IMR-90 (cell line): ENCODE measurements at places on chromosomes 12 and 14. TPM values are rescaled to one million over a fixed set of nuclear protein-coding genes. Genes with fewer than 3 reads are reported as not detected.

Gene DEPDC4
- 0.72 and 7.5 TPM in 2 replicates for total RNA-seq

DNA sequence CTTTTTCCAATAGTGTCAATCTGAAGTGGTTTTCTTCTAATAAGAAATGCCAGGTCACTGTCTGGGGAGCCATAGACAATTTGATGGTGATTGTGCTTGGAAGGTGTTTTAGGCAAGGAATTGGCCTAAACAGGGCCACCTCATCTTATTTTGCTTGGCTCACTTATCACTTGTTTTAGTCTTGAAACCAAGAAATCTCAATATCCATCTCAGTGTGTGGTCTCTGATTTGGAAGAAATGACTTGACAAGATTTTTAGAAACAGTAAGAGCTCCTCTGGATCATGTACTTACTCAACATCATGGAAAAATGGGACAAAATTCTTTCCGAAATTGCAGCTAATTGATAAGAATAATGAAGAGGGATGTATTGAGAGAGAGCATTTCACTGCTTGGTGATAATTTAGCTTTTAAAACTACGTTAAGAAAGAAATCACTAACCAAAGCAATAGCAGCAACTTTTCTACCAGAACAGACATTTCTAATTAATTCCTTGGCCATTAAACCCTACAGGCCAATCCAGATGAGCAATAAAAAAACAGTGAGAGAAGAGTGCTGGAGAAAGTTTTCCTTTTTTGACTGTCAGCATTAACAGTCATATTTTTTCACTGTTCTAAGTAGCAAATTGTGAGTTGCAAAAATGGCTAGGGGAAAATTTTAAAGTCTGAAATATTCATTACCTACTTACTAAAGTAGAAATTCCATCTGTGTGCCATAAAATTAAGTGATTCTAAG is 157.3 kb downstream of the AEBP2 start:
- H3K36me3 ChIP-seq: no peaks in the 10 kb centered on the region
- no peak for DNase-seq
- H3K27me3 ChIP-seq: no peaks in the 10 kb centered on the region
- no peaks in the 10 kb centered on the region for H3K4me1 ChIP-seq

GRCh38 chr14:21993070-21993469 is 319.5 kb upstream of the OR4E1 start:
- DNase-seq: no peak
- no peak overlapping the region for H3K27ac ChIP-seq
- H3K36me3 ChIP-seq: no peaks in the 10 kb centered on the region
- H3K27me3 ChIP-seq: no peaks in the 10 kb centered on the region
- no peak overlapping the region for H3K4me3 ChIP-seq

Gene COQ5
- total RNA-seq: 25.1 and 29.4 TPM in 2 replicates

Gene TMEM30B
- under 0.01 TPM in 1 of 2 replicates, not detected in the other for total RNA-seq

DNA sequence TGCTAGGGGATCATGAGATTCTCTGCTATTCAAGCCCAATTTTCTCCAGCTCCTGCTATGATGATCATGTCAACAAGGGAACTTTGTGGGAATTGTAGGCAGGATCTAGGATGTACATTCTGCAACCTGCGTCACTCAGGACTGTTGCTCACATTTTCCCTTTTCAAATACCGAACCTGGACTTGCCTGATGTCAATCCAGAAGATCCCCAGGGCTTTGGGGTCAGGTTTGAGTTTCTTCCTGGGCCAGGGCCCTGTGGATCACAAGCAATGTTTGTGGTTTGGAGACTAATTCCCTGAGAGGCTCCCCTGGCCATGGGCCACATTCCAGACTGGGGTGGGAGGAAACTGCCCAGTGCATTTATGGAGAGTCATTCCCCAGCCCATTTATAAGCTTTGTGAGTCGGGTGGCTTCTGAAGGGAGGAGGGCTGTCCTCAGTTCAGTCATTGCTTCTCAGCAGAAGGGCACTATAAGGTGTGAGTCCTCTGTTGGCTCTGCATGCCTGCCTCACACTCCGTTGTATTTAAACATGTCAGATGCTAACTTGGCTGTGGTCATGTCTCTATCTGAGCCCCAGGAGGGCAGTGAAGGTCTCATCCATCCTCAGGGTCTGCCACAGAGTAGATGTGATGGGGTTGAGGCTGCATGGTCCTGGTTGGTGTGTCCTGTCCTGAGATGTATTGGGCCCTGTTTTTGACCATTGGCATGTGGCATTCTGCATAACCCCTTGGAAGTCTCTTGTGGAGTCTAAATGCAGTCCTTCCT is 6.5 kb downstream of the KRT86 start:
- H3K36me3 ChIP-seq: no peaks in the 10 kb centered on the region
- peaks cover 24% of the 10 kb centered on the region for H3K4me1 ChIP-seq
- H3K4me3 ChIP-seq: no peak overlapping the region
- peak overlapping the region; percentile 91 for H3K27ac ChIP-seq
- H3K27me3 ChIP-seq: no peaks in the 10 kb centered on the region

DNA sequence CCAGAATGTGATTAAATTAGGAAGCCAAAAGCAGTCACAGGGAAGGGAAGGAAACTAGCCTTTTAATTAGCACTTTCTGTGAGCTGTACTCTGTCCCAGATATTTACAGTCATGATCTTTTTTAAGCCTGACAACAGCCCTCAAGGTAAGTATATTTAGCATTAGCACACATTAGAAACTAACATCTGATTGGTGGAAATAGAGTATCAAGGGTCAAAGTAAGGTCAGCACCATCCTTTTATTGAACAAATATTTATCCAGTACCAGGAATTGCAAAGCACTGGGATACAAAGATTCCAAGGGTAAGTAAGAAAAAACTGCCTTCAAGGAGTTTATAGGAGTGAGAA is 28.2 kb downstream of the RPGRIP1 start:
- H3K4me3 ChIP-seq: no peak overlapping the region
- no peaks in the 10 kb centered on the region for H3K36me3 ChIP-seq
- no peak overlapping the region for H3K27ac ChIP-seq
- no peaks in the 10 kb centered on the region for H3K4me1 ChIP-seq
- DNase-seq: no peak
- H3K27me3 ChIP-seq: peaks cover 32% of the 10 kb centered on the region

DNA sequence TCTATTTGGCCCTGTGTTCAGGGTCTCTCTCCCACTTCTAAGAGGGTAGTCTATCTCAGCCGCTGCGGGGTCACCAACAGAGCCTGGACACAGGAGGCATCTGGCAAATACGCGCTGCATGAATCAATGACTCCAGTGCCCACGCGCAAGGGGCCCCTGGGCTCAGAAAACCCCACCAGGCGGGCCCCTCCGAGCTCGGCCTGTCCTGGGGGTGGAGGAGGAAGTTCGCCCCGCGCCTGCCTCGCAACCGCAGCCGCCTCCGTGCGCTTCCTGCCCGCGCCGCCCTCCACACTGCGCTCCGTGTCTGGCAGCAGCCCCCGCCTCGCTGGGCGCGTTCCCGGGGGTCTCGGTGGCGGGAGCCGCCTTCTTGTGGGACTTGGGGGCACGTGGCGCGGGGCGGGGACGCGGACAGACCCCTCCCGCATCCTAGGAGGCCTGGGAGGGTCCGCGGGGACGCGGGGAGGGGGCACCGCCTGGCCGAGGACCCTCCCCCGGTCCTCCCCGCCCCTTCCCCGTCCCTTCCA is 811 bp upstream of the FBRSL1 start:
- peaks cover 13% of the 10 kb centered on the region; the same call in 1 of the 2 replicates for H3K4me1 ChIP-seq
- peak overlapping the region; percentile 50 for H3K4me3 ChIP-seq

- no peak for DNase-seq
- no peak overlapping the region for H3K27ac ChIP-seq
- no peak overlapping the region for H3K4me3 ChIP-seq
- H3K27me3 ChIP-seq: no peaks in the 10 kb centered on the region; the same call in 1 of the 2 replicates
- peaks cover 8% of the 10 kb centered on the region for H3K4me1 ChIP-seq
These were observed 1.4 kb upstream of the MLEC start for GRCh38 chr12:120685522-120685921.

DNA sequence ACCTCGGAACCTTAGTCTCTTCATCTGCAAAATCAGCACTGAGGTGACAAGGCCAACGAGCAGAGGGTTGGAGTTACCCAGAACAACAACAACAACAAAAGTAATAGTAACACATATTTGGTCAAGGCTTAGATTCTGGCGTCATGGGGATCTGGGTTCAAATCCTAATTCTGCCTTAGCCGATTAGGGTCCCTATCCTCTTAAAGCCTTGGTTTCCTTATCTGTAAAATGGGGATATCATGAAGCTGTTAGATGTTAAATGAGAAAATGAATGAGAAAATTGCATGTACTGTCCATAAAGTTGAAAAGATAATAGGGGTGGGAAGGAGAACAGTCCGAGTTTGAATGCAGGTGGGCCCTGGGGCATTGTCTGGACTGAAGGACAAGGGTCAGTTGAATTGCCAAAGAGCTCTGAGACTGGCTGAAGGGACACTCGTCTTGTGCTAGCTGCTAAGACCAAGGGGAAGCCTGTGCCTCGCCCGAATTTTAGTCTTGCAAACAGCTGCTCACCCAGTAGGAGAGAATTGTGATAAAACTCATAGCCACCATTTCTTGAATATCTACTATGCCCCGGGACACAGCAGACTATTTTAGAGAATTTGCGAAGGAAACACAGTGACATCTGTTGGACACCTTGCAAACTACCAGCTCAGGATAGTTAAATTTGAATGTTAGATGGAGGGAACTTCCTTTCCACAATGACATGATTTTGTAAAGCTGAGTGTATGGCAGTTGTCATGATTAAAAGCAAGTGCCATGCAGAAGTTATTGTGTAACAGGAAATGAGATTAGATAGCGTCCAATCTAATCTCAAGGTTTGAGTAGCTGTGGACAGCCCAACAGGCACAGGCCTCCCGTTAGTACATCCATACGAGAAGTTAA is 6.8 kb upstream of the HNF1A start:
- peak; percentile 63 for DNase-seq
- no peaks in the 10 kb centered on the region for H3K4me1 ChIP-seq
- H3K27me3 ChIP-seq: peaks cover 14% of the 10 kb centered on the region; the same call in 1 of the 2 replicates
- no peak overlapping the region for H3K4me3 ChIP-seq
- no peak overlapping the region for H3K27ac ChIP-seq

DNA sequence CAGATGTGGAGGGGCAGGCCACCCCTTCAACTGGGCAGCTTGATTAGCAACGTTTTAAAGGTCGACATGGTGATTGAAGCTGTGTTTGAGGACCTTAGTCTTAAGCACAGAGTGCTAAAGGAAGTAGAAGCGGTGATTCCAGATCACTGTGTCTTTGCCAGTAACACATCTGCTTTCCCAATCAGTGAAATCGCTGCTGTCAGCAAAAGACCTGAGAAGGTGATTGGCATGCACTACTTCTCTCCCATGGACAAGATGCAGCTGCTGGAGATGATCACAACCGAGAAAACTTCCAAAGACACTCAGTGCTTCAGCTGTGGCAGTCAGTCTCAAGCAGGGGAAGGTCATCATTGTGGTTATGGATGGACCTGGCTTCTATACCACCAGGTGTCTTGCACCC is 23.9 kb upstream of the AICDA start:
- no peaks in the 10 kb centered on the region for H3K4me1 ChIP-seq
- no peak for DNase-seq
- H3K27me3 ChIP-seq: 0 out of 2 replicates have a peak, but pooled peaks cover 2% of the 10 kb centered on the region

Gene RPL10L
- total RNA-seq: not detected in 2 replicates

Gene AQP2
- not detected in 2 replicates for total RNA-seq

Gene LRRC43
- total RNA-seq: 0.36 TPM in 1 of 2 replicates, not detected in the other

DNA sequence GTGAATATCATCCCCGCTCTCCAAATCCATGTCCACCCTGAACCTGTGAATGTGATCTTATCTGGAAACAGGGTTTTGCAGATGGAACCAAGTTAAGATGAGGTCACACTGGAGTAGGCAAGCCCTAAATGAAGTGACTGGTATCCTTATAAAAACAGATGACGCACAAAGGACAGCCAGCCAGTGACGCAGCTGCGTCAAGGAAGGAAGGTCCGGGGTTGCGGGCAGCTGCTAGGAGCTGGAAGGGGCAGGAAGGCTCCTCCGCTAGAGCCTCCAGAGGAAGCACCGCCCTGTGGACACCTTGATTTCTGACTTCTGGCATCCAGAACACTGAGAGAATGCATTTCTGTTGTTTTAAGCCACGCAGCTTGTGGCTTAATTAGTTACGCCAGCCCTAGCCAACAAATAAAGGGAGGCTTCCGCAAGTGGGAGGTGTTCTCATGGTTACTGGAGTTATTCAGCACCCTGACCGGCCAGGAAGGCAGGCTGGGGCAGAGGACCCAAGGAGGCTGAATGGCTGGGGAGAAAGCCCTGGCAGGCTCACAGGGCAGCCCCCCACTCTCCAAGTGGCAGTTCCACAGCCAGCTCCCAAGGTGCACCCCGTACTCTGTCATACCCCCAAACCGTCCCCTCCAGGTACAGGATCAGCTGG is 127.6 kb upstream of the NCOR2 start:
- no peaks in the 10 kb centered on the region; the same call in 1 of the 2 replicates for H3K4me1 ChIP-seq
- peak; percentile 91 for DNase-seq
- H3K27ac ChIP-seq: no peak overlapping the region
- H3K4me3 ChIP-seq: no peak overlapping the region
- no peaks in the 10 kb centered on the region for H3K36me3 ChIP-seq
- H3K27me3 ChIP-seq: no peaks in the 10 kb centered on the region

Gene HELB
- total RNA-seq: 2.9 and 3.6 TPM in 2 replicates

- H3K4me1 ChIP-seq: no peaks in the 10 kb centered on the region
- H3K27ac ChIP-seq: no peak overlapping the region
- H3K36me3 ChIP-seq: no peaks in the 10 kb centered on the region
- H3K27me3 ChIP-seq: no peaks in the 10 kb centered on the region; the same call in 1 of the 2 replicates
- no peak for DNase-seq
These were observed 212.2 kb upstream of the NPAS3 start for GRCh38 chr14:32726516-32726915.

Gene GSG1
- 2.5 and 2.9 TPM in 2 replicates for total RNA-seq

Gene FIGNL2
- total RNA-seq: under 0.01 TPM in 2 replicates

Gene FAM234B
- total RNA-seq: 6.7 and 8.6 TPM in 2 replicates

DNA sequence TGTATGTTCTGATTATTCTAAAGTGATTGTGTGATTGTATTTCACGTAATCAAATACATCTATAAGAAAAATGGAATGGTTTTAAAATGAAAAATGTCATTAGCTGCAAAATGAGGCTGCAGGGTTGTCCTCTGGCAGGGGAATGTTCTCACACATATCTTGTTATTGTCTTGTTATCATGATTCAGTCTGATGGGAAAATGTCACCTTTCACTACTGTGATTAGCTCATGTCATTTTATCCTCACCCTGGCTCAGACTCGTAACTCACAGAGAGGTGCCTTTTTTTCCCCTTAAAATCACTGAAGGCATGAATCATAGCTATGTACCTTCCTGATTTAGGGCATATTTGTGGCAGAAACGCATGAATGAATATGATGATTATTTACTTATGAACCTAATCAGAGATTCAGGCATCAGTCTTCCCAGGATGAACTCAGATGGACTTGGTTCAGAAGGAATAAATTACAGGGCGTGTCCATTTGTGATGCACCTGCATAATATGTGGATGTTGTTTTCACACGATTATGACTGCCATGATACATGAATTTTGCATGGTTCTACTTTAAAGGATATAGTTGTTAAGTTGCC is 1339.2 kb downstream of the AACS start:
- H3K27me3 ChIP-seq: no peaks in the 10 kb centered on the region
- no peak overlapping the region for H3K4me3 ChIP-seq
- H3K4me1 ChIP-seq: no peaks in the 10 kb centered on the region
- DNase-seq: no peak
